Hypothalamus (tissue), 51 donors: ENCODE measurements at places on chromosomes 4 and X.

DNA sequence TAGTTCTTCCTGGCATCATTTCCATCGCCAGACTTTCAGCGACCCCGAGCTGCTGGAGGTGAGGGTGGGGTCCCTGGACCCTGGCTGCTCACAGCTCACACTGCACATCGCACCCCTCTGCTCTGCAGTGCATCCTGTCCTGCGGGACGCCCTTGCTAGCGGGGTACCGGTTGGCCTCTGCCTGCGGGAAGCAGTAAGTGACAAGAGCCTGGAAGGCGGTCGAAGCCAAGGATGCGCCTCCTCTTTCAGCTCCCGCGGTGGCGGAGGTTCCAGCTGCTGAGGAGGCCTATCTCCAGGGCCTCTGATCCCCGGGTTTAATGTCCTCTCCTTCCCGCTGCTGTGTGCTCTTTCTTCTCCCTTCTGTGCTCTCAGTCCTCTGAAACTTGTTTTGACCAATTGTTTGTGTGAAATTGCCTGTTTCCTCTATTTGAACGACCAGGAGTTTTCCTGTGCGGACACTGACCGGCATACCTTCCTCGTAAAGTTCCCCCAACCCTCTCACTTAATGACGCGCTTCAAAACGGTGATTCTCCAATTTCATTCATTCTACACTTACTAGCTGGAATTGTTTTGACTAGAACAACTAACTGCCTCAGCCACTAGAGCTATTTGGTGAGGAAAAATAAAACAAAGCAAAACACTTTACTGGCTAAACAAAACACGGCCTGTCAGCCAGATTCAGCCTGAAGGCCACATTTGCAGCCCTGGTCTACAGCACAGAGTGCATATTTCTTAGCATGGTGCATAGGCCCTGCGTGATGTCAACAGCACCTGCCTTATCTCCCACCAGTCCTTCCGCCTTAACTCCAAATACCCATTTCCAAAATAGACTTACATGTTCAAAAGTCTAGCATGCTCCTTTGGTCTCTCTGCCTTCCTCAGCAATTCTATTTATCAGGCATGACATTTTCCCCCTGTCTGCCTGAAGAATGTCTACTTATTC is 28.0 kb downstream of the MGAT4D start:
- no peak for DNase-seq

DNA sequence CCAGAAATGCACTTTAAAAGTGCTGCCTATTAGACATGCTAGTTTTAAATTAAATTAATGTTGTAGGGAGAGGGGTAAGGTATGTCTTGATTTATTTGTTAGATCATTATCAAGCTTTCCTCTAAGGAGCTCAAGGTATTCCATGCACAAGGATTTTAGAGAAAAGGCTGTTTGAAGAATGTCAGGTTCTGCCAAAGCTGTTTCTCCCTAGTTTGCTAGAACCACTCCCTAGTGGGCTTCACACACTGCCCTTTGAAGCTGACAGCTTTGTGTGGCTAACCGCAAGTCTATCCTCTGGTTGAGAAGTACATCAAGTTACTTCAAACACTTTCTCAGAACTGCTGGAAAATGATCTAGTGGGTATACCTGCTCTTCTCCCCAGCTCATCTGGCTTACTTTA is 32.3 kb downstream of the RASL11B start:
- no peak for DNase-seq

GRCh38 chr4:137663251-137664045 is 131.2 kb upstream of the PCDH18 start:
- DNase-seq = no peak

DNA sequence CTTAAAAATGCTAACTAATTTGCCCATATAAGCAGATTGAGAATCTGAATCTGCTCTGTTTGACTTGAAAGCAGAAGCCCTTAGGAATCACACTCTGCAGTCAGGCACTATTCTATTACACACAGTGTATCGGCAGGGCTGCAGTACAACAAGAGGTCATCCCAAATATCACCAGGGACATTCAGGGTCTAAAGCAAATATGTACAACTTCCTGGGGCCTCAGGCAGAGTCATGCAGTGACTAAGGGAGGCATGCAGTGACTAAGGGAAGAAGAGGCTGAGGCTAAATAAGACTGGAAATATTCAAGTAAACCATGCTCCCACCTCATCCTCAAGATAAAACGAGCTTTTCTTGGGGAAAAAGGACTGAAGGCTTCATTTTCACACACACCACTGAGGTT is 20.9 kb downstream of the MAPK10 start:
- no peak for DNase-seq

DNA sequence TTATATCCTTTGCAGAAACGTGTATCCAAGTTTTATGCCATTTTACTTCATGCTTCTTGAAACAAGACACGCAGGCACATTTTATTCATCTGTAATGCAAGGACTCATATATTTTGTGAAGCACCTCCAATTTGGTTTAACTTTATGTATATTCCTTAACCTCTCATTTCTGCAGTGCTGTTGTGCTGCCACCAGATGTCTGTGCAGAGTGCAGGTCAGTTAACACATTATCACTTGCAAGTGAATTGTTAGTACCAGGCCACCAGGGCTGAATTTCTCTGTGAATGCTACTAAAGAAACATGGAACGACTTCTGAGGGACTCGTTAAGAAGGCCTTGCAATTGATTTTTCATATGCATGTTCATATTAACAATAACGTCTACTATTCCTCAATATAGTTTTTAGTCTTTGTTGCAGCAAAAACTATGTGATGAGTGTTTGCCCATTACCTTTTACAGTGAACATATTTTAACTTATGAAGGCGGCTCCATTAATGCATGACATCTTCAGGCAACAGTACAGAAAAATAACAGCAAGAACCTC is 770.3 kb downstream of the NLGN4X start:
- no peak for DNase-seq

GRCh38 chr4:164481306-164482091 is 272.4 kb upstream of the SMIM31 start:
- no peak for DNase-seq

DNA sequence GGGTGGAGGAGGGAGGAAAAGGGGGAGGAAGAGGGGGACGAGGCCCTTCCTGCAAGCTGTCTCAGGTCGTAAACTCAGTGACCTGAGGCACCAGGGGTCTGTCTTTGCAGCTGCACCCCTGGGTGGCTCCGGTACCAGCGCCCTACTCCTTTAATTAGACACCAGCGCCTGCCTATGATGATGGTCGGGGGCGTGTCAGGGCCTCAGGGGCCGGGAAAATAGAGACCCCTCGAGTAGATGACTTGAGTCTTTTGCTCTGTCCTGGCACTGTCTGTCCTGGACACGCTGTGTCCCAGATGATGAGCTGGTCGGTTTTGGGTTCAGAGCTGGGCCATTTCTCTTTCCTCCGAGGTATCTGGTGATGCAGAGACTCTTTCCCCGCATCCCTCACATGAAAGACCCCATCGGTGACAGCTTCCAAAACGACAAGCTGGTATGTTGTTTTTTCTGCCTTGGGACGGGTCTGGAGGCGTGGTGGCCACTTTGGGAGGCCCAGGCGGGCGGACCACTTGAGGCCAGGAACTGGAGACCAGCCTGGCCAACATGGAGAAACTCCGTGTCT is 11.2 kb downstream of the SLC25A6 start:
- no peak for DNase-seq

GRCh38 chr4:6493658-6494304 is 21.4 kb upstream of the PPP2R2C start:
- no peak for DNase-seq

- DNase-seq = no peak
Observed at GRCh38 chr4:53906606-53907190, 157.7 kb downstream of the CHIC2 start.

GRCh38 chr4:178752954-178753525 is 1310.8 kb upstream of the AGA start:
- no peak for DNase-seq

DNA sequence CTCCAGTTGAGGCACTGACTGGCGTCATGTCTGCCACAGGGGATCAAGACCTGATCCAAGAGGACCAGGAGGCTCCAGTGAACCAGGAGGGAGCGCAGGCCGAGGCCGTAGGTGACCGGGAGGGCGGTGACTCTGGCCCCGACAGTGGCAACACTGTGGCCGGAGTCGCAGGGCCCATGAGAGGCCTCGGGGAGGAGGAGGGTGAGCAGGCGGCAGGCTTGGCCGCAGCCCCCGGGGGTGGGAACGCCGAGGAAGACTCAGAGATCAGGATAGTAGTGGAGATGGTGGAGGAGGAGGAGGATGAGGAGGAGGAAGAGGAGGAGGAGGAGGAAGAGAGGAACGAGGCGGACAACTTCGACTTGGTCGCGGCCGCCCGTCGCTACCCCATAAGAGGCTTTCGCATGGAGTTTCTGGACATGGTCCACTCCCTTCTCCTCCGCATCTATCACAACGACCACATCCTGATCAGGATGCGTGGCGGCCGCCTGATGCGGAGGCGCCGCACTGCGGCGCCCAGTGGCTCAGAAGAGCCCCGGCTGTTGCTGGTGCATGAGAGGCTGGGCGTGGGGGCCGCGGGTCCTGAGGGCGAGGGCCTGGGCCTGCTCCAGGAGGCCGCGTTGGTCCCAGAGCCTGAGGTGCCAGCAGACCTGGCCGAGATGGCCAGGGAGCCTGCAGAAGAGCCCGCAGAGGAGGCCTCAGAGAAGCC is 560 bp downstream of the CT47C1 start:
- no peak for DNase-seq

DNA sequence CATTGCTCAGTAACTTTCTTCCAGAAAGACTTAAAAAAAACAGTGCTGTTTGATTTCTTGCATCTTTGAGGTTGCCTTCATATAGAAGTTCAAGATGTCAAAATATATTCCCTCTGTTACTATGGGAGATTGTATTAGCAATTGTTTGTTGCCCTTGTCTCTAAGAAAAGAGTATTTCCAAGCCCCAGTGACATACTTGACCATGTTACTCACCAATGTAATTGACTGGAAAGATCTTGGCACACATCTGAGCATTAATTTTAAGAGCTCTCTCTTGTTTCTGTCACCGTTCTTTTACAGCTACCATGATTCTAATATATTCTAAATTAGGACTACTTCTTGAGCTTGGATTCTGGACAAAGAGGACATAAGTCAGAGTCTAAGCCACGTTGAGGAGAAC is 902.7 kb upstream of the EPHA5 start:
- no peak for DNase-seq

GRCh38 chrX:129544780-129545179 is 4.7 kb downstream of the OCRL start:
- DNase-seq = no peak

DNA sequence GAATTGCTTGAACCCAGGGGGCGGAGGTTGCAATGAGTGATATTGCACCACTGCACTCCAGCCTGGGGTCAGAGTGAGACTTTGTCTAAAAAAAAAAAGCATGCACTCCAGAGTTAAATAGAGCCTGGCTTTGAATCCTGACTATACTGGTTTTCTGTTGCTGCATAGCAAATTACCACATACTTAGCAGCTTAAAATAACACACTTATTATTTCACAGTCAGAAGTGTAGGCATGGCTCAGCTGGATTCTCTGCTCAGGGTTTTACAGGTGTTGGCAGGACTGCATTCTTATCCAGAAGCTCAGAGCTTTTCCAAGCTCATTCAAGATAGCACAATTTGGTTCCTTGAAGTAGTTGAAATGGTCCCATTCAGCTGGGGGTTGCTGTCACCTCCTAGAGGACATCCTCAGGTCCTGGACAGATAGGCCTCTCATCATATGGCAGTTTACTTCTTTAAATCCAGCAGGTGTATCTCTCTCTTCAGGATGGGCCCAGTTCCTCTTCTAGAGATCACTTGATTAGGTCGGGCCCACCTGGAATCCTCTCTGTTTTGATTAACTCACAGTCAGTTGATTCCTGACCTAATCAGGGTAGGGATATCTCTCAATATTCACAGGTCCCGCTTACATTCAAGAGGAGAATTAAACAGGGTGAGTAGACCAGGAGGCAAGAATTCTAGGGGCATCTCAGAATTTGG is 26.8 kb downstream of the DOCK11 start:
- no peak for DNase-seq

- DNase-seq = no peak
Observed at GRCh38 chrX:119069762-119070161, 3.0 kb upstream of the CT47C1 start.

DNA sequence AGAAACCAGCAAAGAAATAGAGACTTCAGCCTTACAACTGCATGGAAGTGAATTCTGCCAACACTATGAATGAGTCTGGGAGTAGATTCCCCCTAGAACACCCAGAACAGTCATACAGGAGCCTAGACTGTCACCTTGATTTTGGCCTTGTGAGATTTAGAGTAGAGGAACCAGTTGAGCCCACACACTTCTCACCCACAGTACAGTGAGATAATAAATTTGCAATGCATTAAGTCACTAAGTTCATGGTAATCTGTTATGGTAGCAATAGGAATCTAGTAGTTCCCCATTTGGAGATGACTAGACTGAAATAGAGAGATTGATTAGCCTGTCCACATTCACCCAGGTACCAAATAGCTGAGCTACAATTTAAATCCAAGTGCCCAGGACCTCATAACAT is 59.0 kb downstream of the FAM13A start:
- DNase-seq = no peak

- DNase-seq = no peak
Observed at GRCh38 chrX:107576841-107577240, 51.5 kb upstream of the PRPS1 start.

DNA sequence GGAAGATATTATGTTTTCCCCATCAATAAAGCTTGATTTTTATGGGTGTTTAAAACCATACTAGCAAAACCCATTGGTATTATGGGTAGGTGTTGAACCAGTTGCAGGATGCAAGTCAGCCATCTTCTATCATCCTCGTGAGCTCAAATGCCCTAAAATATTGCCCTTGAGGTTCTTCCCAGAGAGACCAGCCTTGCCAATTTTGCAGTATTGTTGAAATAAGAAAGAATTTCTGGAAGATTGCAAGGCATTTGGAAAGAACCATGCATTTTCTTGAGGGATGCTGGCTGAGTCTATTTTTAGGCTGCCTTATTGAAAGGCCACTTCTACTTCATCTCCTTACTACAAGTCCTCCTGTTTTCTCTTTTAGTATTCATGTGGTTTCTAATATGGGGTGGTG is 60.9 kb upstream of the SOD3 start:
- DNase-seq = no peak

- no peak for DNase-seq
Observed at GRCh38 chrX:19096586-19096985, 25.7 kb downstream of the ADGRG2 start.

DNA sequence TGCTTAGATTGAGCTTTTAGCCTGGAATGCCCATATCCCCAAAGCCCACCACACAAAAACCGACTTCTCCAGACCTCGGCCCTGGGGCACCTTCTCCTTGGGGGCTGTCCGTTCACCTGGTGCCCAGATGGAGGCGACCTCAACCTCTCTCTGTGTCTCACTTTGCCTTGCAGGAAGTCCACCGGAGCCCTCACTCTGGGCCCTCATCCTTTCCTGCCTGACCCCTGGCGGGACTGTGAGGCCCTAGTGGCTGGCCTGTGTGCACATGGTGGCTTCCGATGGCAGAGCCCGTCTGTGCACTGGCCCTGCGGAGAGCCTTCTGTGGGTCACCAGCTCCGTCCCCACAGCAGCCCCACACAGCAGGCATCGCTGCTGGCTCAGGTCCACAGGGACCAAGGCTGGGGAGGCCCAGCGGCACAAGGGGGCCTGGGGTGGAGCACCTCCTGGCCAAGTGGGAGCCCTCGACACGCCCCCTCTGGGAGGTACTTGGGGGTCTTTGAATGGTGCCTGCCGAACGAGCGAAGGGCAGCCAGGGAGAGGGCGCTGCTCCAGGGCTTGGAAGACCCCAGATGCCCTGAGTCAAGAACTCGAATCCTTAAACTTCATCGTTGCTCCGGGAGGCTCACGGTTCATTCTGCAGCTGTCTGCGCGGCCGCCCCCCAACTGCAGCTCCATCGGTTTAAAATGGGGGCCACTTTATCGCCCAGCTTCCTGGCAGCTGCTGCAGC is 97.2 kb upstream of the ADRA2C start:
- no peak for DNase-seq
